ENCODE measurements at places on chromosomes 7 and 10.

DNA sequence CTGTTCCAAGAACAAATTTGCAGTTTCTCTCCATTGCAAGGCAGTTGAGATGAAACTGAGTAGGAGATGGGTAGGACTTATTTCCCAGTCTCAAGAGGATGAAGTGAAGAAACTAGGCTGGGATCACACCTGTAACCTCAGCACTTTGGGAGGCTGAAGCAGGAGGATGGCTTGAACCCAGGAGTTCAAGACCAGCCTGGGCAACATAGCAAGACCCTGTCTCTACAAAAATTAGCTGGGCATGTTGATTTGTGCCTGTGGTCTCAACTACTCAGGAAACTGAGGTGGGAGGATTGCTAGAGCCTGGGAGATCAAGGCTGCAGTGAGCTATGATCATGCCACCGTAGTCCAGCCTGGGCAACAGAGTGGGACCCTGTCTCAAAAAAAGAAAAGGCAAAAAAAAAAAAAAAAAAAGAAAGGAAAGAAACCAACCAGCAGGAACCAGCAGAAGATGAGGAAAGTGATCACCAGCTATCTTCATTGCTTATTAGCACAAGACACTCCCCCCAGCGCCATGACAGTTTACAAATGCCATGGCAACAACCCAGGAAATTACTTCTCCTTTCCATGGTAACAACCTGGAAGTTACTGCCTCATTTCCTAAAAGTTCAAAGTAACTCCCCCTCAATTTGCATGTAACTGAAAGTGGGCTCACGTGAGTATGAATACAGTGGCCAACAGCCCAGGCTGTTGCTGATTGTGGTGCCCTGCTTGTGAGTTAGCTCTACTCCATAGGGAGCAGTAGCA, 18.3 kb upstream of the ST8SIA6 start:
- DNase-seq, result no peak

DNA sequence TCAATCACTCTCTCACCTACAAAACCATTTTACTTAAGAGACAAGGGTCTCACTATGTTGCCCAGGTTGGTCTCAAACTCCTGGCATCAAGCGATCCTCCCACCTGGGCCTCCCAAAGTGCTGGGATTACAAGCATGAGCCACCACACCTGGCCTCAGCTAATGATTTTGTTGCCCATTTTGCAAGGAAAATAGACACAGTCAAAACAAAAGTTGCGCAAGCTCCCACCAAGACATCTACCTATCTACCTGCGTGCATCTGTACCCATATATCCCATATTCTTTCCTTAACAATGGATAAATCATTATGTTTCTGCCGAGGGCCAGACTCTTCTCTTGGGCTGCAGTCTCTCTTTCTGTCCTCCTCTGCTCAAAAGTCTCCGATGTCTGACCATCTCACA, 67.3 kb downstream of the APBB1IP start:
- no peak for DNase-seq

GRCh38 chr10:126919426-126919825, 14.2 kb downstream of the DOCK1 start:
- DNase-seq, result no peak

DNA sequence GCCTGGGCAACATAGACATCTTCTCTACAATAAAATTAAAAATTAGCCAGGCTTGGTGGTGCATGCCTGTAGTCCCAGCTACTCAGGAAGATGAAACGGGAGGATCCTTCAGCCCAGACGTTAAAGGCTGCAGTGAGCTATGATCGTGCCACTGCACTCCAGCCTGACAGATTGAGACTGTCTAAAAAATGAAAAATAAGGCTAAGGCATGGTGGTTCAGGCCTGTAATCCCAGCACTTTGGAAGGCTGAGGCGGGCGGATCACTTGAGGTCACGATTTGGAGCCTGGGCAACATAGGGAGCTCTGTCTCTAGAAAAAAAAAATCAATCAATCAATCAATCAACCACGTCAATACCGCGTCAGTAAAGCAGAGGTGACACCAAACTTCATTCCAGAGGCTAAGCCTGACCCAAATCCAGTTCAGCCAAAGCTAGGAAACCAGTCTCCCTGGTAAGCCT, 31.1 kb downstream of the MRPS24 start:
- DNase-seq, result no peak

- DNase-seq, result no peak
These were observed 141.3 kb upstream of the TNRC18 start for GRCh38 chr7:5564894-5565293.

GRCh38 chr7:155997431-155998327, 185.4 kb upstream of the SHH start:
- no peak for DNase-seq

GRCh38 chr10:62243647-62243997, 25.0 kb downstream of the RTKN2 start:
- DNase-seq, result no peak

- DNase-seq, result no peak
These were observed 12.9 kb upstream of the CSGALNACT2 start for GRCh38 chr10:43125274-43125845.

- no peak for DNase-seq
These were observed 42.9 kb upstream of the LRRC18 start for GRCh38 chr10:48982584-48982983.

GRCh38 chr10:125083576-125083920, 76.8 kb downstream of the CTBP2 start:
- DNase-seq, result no peak

Measured in activated CD8-positive, alpha-beta memory T cell treated with anti-CD3 and anti-CD28 coated beads for 1 hour (primary cell).